ENCODE measurements at places on chromosomes 7 and 10. TPM values are rescaled to one million over a fixed set of nuclear protein-coding genes. Genes with fewer than 3 reads are reported as not detected.

Gene HOXA1
- total RNA-seq = 0.86 TPM

Gene COL1A2
- total RNA-seq = not detected

DNA sequence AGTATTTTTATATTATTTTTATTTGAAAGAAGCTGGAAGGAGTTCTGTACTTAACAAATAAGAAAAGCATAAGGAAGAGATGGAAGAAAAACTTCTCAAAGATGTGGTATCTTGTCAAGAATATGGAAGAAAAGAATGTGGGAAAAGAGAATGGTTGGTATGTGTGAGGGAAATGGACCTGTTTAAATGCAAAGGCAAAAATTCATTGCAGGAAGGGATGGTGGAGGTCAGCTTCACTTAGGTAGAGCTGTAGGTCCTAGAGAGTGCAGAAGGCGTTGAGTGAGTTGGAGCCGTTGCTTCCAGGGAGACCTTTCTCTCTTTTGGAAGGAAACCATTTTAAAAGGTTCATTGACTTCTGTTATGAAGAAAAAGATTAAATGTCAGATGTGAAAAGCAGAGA, 107.3 kb downstream of the EXOC4 start:
- DNase-seq = no peak

Gene PPP1R3A
- total RNA-seq = not detected

Gene NKX1-2
- not detected for total RNA-seq

GRCh38 chr7:47327698-47328391, 254.1 kb downstream of the TNS3 start:
- DNase-seq = no peak

- no peak for DNase-seq
Measured at GRCh38 chr7:26726051-26726450, 138.3 kb downstream of the SKAP2 start.

- DNase-seq = no peak
Measured at GRCh38 chr10:26780106-26780792, 80.5 kb downstream of the ABI1 start.

DNA sequence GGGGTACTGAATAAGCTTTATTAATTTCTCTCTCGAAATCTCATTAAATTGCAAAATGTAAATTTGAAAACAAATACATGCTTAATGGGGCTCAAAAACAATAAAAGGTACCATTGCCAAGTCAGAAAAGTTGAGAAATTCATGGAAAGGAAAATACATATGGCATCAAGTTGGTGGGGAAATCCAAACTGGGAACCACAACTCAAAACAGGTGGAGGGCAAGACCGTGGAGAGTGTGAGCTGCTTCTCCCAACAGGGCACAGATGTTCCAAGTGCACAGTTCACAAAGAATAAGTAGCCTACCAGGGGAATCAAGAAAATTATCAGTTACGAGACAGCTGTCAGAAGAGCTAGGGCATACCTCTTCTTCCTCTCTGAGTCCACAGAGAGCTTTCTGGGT, 26.6 kb downstream of the MKX start:
- no peak for DNase-seq

DNA sequence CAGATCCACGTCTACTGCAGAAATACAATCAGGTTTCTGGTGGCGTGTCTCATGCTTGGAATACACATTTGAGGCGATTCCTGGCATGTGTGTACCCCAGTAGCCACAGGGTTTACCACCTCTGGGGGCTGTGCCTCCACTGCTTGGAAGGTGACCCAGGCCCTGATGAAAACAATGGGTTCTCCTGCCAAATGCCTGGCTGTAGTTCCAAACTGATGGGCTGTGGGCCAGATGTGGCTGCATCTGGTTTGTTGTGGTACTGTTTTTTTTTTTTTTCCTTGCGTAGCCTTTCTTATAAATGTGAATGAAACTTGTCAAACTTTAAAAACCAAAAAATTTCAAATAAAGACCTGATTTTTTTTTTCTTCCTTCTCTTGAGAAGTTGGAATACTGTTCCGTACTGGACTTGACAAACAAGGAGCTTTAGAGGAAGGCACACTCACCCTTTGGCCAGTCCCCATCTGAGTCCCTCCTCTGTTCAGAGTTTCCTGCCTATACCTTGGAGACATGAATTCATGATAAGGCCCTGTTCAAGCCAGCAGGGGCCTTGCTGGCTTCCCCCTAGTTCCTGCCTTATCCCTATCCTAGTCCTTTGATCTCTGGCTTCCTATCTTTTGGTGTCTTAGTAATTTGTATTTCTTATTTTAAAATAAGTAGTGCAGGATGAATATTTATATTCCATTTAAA, 217.1 kb downstream of the PHTF2 start:
- no peak for DNase-seq

DNA sequence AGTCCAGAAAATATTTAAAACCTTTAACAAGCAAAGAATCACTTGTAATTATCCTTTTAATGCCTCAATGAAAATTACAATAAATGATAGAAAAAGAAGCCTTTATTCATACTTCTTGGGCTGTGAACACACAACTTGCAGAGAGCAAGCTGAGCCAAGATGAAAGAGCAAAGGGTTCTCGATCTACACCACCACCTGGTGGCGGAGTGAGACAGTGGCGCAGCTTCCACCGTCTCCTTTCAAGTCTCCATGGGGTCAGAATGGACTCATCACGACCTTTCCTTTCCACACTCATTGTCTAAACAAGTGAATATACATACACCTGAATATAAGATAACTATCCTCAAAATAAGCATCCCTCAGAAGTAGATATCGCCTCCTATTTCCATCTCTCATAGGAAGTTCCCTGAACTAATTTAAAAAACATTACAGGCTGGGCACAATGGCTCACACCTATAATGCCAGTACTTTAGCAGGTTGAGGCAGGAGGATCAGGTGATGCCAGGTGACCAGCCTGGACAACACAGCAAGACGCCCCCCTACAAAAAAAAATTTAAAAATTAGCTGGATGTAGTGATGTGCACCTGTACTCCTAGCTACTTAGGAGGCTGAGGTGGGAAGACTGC, 40.7 kb downstream of the ATE1 start:
- DNase-seq = peak; percentile 52

- no peak for DNase-seq
Measured at GRCh38 chr10:86440874-86441843, 74.6 kb upstream of the GRID1 start.

DNA sequence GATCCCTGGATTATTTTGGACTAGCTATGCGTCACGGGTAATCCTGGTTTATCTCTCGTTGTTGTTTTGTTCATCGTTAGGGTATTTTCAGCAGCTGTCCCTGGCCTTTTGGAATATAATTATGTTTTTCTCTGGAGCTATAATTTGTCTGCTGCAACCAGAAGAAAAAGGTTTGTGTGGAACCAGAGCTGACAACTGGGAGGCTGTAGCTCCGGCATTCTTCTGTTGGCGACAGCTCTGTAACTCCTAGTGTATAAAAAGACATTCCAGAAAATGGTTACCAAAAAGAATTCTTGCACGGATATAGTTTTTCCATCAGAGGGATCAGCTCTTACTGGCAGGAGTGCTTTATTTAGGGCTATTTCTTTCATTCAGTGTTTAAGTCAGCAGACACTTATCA, 130.9 kb upstream of the PRR15 start:
- no peak for DNase-seq

GRCh38 chr10:3691482-3691881, 93.5 kb downstream of the KLF6 start:
- no peak for DNase-seq

DNA sequence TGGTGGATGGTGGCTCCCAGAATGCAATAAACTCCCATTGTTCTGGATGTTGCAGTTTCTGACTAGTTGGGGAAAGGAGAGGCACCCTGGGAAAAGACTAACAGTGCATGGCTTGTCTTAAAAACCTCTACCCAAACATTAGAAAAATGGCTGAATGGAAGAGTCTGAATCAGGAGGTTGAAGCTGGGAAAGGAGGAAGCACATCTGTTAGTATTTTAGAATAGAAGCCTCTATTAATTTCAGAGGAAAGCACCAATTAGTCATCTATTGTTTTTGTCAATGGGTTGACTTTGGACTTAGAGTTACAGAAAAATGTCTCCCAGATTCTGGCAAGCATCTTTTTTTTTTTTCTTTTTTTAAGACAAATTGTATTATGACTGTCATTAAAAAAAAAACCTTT, 56.1 kb upstream of the ELMO1 start:
- DNase-seq = no peak

DNA sequence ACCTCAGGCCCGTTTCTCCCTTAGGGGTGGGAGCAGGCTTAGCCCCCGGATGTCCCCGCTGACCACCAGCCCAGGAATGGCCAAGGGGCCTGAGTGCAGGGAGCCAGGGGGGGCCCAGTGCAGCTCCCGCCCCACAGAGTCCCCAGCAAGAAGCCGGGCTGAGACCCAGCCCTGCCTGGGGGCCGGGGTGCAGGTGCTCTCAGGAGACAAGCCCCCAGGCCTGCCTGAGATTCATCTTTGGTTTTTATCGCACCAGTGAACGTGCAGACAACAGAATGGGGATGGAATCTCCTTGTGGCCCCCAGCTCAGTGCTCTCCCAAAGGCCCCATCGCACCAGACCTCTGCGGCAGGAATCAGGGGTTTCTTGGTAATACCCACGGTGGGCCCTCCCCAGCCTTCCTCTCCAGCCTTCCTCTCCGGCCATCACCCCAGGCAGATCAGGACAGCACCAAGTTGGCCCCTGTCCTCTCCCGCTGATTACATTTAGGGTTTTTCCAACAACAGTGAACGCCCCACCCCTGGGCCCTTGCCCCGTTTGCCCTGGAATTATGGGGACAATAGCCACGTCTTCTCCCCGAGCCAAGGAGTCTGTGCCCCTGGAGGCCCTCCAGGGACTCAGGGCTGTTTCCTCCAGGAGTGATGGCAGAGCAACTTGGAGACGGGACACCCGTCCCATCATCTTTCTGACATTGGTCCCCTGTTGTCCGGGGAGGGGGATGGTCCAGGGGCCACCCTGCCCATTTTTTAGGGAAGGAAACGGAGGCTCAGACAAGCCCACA, 22.4 kb downstream of the ADAP1 start:
- DNase-seq = no peak

Gene ZPBP
- total RNA-seq = not detected

DNA sequence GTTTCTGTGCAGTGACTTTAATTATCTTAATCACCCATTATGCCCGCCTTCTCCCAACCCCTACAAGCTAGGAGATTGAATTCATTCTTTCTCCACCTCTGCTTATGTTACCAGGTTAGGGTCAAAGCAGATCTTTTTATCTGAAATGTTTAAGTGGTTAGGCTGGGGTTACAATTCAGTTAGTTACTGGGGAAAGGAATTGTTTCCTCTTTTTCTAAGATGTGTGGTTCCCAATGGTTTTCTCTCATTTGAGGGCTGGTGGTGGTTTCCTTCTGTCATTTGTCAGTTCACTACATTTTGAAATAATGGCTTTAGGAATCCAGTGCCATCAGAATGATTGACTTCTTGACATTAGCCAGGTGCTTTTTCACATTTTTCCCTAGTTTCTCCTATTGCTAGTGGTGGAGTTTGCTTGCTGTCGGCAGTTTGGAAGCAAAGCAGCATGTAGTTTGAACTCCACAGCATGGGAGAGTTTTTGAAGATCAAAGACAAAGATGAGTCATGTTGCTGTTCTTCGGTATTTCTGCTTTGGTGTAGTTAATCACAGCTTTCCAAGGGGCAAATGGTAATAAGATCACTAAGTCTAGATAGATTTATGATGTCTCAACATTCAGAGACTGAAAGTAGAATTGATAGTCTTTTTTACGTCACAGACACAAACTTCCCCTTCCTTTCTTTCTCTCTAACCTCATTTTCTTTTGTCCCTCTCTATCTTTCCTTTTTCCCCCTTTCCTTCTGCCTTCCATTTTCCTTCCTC, 168.2 kb downstream of the SND1 start:
- DNase-seq = no peak
